ENCODE measurements at places on chromosomes 5 and 9. TPM values are rescaled to one million over a fixed set of nuclear protein-coding genes. Genes with fewer than 3 reads are reported as not detected.

GRCh38 chr9:116499986-116500871, 186.9 kb upstream of the TRIM32 start:
- H3K4me3 ChIP-seq = no peak overlapping the region
- no peaks in the 10 kb centered on the region for H3K4me1 ChIP-seq

- H3K27me3 ChIP-seq = peaks cover 44% of the 10 kb centered on the region
- peaks cover 8% of the 10 kb centered on the region for H3K4me1 ChIP-seq
Observed at GRCh38 chr9:130681769-130682420, 11.7 kb upstream of the EXOSC2 start.

The SPATA31A3 gene
- total RNA-seq = not detected

GRCh38 chr9:4796530-4796929, 3.8 kb downstream of the RCL1 start:
- H3K27me3 ChIP-seq = no peaks in the 10 kb centered on the region
- no peak overlapping the region for H3K4me3 ChIP-seq

DNA sequence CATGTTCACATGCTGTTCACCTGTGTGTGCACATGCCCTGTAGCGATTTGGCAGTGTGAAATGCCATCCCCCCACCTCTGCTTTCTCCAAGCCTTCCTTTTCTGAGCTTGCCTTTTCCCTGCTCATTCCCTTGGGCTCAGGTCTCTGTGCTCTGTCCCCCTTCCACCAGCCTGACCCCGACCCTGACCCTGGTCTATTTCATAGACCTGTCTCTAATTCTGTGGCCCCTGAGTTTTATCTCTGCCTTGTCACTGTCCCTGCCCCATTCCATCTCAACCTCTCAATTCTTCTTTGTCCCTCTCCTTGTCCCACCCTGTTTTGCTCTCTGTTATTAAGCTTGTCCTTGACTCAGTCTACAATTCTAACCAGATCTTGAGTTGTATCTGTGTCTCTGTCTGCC, 735 bp downstream of the ARAP3 start:
- no peaks in the 10 kb centered on the region for H3K27me3 ChIP-seq
- H3K4me3 ChIP-seq = peak overlapping the region; percentile 46
- H3K4me1 ChIP-seq = peaks cover 3% of the 10 kb centered on the region
- no peak for DNase-seq
- H3K36me3 ChIP-seq = no peaks in the 10 kb centered on the region

DNA sequence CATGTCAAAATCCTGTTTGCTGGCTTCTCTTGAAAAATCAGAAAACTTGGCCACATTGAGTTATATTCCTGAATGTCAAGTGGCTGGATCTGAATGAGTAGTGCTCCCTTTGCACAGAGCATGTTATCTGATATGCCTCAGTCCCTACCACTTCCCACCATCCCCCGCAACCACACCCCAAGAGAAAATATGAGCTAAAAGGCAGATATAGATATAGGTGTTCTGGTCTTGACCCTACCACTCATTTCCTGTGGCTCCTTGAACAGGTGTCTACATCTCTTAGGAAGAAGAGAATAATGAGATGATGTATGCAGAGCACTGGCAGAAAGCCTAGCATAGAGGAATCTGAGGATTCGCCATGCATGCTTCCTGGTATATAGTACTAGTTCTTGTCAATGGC, 6.6 kb upstream of the CYSTM1 start:
- H3K4me1 ChIP-seq = no peaks in the 10 kb centered on the region
- H3K27me3 ChIP-seq = no peaks in the 10 kb centered on the region
- H3K36me3 ChIP-seq = no peaks in the 10 kb centered on the region

DNA sequence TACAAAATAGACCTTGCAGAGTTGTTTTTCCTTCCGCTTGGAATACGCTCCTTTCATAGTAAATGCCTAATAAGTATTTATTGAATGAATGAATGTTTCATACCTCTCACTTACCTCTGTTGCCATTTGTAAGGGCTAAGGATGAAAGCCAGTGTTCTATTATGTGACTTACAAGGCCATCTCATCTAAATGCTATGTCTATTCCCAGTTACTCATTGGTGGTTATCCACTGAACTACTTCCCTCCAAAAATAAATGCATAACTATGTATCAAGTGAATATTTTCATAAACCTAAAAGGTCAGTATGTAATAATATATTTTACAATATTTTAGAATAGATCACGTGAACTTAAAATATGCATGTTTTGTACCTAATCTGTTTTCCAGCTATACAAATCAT, 670.5 kb upstream of the RGMB start:
- DNase-seq = no peak
- no peaks in the 10 kb centered on the region for H3K36me3 ChIP-seq
- H3K27me3 ChIP-seq = no peaks in the 10 kb centered on the region
- no peak overlapping the region for H3K4me3 ChIP-seq
- H3K4me1 ChIP-seq = no peaks in the 10 kb centered on the region

The C5orf15 gene
- total RNA-seq = 43.8 TPM

DNA sequence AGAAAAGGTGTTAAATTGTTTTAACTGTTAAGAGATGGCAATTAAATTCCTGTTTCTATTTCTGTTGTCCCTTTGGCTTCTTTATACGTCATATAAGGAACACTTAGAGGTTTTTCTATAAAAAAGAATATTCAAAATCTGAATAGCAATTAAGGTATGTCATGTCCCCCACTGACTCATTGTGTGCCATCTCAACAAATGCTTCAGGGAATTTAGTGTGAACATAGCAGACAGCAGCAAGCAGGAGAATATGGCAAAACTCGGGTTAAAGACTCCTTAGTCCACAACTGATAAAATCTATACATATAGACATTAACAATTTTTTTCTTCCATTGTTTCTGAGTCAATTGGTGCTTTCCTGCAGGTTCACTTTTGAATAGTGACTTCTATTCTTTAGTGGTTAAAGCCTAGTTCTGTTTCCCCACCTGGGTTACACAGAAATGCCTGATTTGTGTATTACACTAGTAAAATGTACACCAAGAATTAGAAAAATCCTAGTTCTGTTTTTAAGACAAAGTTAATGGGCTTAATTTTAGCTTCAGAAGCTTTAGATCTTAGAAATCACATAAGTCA, 17.9 kb upstream of the RPS23 start:
- no peak for DNase-seq
- no peaks in the 10 kb centered on the region for H3K4me1 ChIP-seq
- no peaks in the 10 kb centered on the region for H3K27me3 ChIP-seq

- H3K36me3 ChIP-seq = no peaks in the 10 kb centered on the region
- H3K27me3 ChIP-seq = no peaks in the 10 kb centered on the region
- DNase-seq = no peak
- H3K27ac ChIP-seq = no peak overlapping the region
Observed at GRCh38 chr5:59430066-59430685, 463.4 kb downstream of the PDE4D start.

GRCh38 chr9:80437091-80437640, 865.4 kb downstream of the TLE4 start:
- H3K36me3 ChIP-seq = no peaks in the 10 kb centered on the region
- no peak overlapping the region for H3K27ac ChIP-seq
- H3K4me3 ChIP-seq = no peak overlapping the region
- no peaks in the 10 kb centered on the region for H3K4me1 ChIP-seq

The SRD5A1 gene
- total RNA-seq = 10.1 TPM

The FBXL7 gene
- 14.5 TPM for total RNA-seq

GRCh38 chr9:94097788-94098414, 13.6 kb downstream of the PTPDC1 start:
- DNase-seq = no peak
- H3K27me3 ChIP-seq = no peaks in the 10 kb centered on the region
- no peaks in the 10 kb centered on the region for H3K4me1 ChIP-seq
- H3K36me3 ChIP-seq = no peaks in the 10 kb centered on the region

The SLC45A2 gene
- not detected for total RNA-seq

The RUSC2 gene
- total RNA-seq = 28.2 TPM

- no peak overlapping the region for H3K4me3 ChIP-seq
- no peaks in the 10 kb centered on the region for H3K4me1 ChIP-seq
- no peaks in the 10 kb centered on the region for H3K27me3 ChIP-seq
- no peaks in the 10 kb centered on the region for H3K36me3 ChIP-seq
- no peak overlapping the region for H3K27ac ChIP-seq
Observed at GRCh38 chr9:135301271-135302263, 178.0 kb upstream of the PPP1R26 start.

The MYMK gene
- not detected for total RNA-seq

- H3K4me3 ChIP-seq = no peak overlapping the region
- DNase-seq = no peak
- no peaks in the 10 kb centered on the region for H3K4me1 ChIP-seq
- no peak overlapping the region for H3K27ac ChIP-seq
- H3K36me3 ChIP-seq = no peaks in the 10 kb centered on the region
Observed at GRCh38 chr5:44881266-44881665, 72.5 kb downstream of the MRPS30 start.

GRCh38 chr5:83595217-83595616, 123.7 kb downstream of the VCAN start:
- no peaks in the 10 kb centered on the region for H3K27me3 ChIP-seq
- no peaks in the 10 kb centered on the region for H3K36me3 ChIP-seq
- no peak overlapping the region for H3K27ac ChIP-seq
- H3K4me3 ChIP-seq = no peak overlapping the region
- DNase-seq = no peak
- no peaks in the 10 kb centered on the region for H3K4me1 ChIP-seq

GRCh38 chr5:164187785-164188184, 682.4 kb downstream of the MAT2B start:
- H3K4me3 ChIP-seq = no peak overlapping the region
- H3K4me1 ChIP-seq = no peaks in the 10 kb centered on the region
- no peaks in the 10 kb centered on the region for H3K27me3 ChIP-seq
- DNase-seq = no peak
- no peaks in the 10 kb centered on the region for H3K36me3 ChIP-seq
- H3K27ac ChIP-seq = no peak overlapping the region

DNA sequence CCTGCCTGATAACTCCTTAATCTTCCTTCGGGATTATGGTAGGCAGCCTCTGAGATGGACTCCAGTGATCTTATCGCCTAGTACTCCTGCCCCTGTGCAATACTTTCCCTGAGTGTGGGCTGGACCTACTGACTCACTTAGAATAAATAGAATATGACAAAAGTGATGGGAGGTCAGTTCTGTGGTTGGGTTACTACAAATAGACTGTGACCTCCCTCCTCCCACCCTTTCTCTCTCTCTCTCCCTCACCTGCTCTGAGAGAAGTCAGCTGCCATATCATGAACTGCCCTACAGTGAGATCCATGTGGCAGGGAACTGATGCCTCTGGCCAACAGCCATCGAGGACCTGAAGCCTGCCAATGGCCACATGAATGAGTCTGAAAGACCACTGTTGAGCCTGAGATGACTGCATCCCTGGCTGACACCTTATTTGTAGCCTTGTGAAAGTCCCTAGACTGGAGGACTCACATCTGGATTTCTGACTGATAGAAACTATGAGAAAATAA, 31.7 kb downstream of the NRG2 start:
- H3K36me3 ChIP-seq = no peaks in the 10 kb centered on the region
- H3K4me3 ChIP-seq = no peak overlapping the region
- no peak for DNase-seq
- no peaks in the 10 kb centered on the region for H3K4me1 ChIP-seq

The FOXI1 gene
- not detected for total RNA-seq

The MPDZ gene
- total RNA-seq = 31.0 TPM

All from left lung (tissue), 14 donors.